Stimulated activated CD8-positive, alpha-beta memory T cell treated with anti-CD3 and anti-CD28 coated beads, Interleukin-4, amount 100 ng/mL, for 1 hour (primary cell): ENCODE measurements at places on chromosomes 11 and 22.
A peak's percentile ranks its signal among the peaks of the same experiment; 100 is the strongest.

DNA sequence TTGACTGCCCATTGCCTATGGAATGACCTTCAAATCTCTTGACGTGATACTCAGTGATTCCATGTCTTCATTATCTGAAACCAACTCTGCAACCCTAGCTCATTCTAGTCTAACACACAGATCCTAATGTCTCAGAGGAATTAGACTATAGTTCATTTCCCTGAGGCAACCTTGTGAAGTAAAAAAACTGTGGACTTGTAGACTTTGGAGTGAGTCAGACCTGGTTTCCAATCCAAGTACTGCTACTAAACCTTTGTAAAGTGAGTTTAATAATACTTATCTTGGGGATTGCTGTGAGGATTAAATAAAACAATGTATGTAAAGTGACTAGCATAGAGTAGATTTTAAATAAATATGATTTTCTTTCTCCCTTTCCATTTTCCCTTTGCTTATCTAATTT, 226.1 kb downstream of the BLID start:
- no peak for DNase-seq

GRCh38 chr11:128832121-128832497, 35.0 kb downstream of the KCNJ1 start:
- no peak for DNase-seq

- no peak for DNase-seq
Observed at GRCh38 chr11:614021-614622, 1.6 kb downstream of the IRF7 start.

- no peak for DNase-seq
Observed at GRCh38 chr11:6406370-6406769, 12.5 kb downstream of the APBB1 start.

GRCh38 chr11:102516179-102516578, 14.4 kb downstream of the MMP7 start:
- DNase-seq = no peak

- no peak for DNase-seq
Observed at GRCh38 chr11:3775736-3776406, 21.5 kb downstream of the NUP98 start.

- DNase-seq = no peak
Observed at GRCh38 chr22:39230261-39231196, 14.3 kb downstream of the PDGFB start.

- DNase-seq = no peak
Observed at GRCh38 chr11:90661233-90661632, 438.4 kb upstream of the CHORDC1 start.

DNA sequence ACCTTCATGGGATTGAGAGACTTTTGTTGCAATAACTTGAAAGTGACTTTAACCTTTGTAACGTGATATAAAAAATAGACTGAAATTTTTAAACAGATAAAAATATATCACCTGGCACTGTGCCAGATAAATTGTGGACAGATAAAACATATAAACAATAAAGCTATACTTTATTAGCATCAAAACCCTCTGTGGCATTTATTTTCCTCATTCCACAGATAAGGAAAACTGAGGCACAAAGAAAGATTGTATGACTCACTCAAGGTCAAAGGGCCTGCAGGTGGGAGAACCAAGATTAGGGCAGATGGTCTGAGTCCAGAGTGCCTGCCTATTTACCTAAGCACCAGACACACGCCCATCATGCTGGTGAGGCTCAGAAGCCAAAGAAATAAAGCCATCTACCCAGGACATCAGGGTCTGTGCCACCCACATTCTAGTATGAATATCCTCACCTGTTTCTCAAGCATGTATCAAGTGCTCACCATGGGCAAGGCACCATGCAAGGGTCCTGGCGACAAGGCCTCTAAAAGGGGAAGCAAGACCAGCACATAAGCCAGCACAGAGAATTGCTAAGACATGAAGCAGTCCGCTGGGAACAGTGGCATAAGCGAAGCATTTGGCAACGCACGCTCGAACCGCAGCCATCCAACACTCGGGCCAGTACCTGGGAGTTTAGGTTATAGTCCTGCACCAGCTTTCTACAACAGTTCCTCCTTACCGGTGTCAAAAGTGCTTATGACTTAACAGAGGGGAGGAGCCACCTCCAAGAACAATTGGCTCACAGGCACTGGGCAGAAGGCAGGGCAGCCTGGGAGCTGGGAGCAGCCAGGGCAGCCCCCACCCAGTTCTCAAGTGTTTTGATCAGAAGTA, 17.6 kb downstream of the MYH9 start:
- no peak for DNase-seq

GRCh38 chr22:41447435-41448188, 1.0 kb upstream of the TOB2 start:
- peak; percentile 30 for DNase-seq

DNA sequence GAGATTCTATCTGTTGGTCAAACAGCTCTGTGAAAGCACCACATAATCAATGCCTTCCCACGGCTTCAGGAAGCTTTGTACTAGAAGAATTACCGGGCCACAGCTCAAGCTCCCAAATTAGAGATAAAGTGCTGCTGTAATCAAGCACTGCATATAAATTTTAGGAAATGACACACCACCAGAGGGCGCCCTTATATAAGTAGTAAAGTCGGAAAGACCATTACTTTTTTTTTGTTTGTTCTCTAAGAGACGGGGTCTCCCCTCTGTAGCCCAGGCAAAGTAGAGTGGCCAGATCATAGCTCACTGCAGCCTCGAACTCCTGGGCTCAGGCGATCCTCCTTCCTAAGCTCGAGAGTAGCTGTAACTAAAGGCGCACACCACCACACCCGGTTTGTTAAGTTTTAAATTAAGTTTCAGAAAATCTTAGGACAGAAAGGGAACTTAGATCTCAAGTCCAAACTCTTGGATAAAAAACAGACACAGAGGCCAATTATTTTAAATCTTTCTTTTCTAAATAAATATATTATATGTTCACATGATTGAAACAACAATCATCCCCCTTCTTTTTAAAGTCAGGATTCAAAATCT, 32.6 kb downstream of the PRCP start:
- DNase-seq = peak; percentile 70

DNA sequence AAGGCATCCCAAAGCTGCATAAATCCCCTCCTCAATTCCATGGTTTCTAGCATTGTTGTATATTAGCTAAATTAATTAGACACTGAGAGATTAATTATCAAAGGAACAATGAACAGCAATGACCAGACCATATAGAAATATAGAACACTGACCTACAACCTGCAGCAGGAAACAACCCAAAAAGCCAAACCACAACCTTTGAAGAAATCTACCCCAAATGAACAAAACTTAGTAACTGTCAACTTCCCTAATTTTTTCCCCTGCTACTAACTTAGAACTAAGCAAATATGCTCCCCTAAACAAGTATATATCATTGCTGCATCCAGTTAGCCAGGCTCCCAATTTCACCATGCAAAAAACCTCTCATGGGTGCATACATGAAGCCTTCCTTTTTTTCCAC, 268.0 kb upstream of the ANO3 start:
- no peak for DNase-seq

GRCh38 chr11:10746871-10747270, 4.2 kb upstream of the CTR9 start:
- DNase-seq = no peak

GRCh38 chr11:66559142-66559865, 9.1 kb downstream of the CTSF start:
- DNase-seq = no peak

GRCh38 chr11:76234416-76235232, 28.3 kb upstream of the WNT11 start:
- no peak for DNase-seq

DNA sequence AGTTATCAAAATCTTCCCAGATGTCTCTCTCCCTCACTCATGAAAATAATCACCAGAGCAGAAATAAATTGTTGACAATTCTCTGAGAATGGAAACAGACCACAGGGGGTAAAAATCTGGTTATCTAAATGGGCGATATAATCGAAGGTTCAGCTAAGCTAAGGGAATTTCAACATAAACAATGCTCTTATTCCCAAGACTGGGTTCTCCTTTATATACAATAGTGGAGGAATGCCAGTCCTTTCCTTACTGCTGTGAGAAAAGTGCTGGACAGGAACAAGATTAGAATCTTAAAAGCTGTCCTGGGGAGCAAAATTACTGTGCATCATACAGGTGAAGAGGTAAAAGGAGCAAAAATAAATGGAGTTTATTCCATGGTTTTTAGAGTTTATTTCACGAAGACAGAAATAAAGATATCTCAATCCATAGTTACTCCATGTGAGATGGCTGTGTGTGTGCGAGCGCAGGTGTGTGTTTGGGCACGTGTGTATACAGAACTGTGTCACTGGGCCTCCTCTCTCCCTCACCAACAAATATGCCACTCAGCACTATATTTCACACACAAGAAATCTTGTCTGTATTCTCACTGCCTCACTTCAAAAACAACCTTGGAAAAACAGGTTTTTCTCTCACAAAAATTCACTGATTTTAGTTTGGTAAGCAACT, 385.6 kb downstream of the DCDC1 start:
- no peak for DNase-seq

- DNase-seq = no peak
Observed at GRCh38 chr11:107275632-107276031, 182.0 kb downstream of the CWF19L2 start.

GRCh38 chr11:115712296-115712695, 208.1 kb upstream of the CADM1 start:
- no peak for DNase-seq

DNA sequence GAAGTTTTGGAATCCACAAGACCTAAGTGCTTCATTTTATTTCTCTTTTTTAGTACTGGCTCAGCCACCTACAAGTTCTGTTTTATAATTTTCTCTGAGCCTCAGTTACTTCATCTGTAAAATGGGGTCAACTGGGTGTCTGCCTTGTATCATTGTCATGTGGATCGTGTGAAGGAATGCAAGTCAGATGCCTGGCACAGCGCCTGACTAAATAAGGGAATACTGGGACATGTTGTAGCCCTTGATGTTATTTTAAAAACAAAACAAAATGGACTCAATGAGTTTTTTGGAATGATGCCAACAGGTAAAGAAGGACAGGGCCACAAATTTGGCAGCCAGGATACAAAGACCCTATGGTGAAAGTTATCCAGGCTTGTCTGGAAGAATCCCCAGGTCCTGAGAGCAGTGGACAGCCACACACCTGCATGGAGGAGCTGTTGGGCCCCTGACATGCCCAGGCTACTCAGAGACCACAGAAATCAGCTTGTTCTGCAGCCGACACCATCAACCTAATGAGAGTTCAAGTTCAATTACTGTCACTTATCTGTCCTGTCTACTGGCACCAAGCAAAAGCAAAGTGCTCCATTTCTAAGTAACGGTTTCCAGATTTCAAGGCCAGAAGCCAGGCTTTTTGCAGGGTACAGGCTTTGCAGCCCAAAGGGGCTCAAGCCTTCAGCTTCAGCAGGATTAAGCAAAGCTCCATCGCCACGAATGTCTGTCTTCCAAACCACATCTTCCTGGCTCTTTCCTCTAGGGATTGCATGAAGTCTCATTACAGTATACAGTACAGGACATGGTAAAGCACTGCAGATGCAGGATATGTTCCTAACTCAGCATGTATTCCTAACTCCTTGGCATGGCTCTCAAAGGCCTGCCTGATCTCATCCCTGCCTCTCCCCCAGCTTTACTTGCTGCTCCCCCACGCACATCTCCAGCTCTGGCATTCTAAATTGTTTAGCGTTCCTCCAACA, 18.4 kb downstream of the DKK3 start:
- no peak for DNase-seq

DNA sequence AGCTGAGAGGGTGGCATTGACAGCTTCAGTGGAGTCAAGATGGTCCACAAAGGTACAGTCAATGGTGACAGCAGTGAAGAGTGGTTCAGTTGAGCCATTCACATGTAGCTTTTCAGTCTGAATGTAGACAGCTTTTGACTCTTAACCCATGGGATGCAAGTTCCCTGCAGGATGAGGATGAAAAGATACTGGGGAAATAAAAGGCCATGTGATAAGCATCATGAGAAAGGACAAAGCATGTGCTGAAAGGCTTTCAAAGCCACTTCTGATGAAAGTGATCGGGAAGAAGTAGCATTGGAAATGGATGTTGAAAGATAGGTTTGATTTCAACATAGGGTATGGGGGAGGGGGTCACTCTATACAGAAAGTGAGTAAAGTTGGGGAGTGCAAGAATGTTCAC, 182.9 kb downstream of the ETS1 start:
- no peak for DNase-seq

DNA sequence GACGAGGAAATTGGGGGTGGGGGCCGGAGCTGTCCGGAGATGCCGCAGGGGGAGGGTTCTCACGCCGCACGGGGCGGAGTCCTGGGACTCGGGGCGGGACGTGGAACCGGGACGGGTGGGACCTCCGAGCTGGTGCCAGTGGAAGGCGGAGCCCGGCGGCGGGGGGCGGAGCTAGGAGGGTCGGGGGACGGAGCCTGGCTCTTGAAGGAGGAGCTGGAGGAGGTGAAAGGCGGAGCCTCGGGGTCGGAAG, 271 bp downstream of the FKBP2 start:
- peak; percentile 99 for DNase-seq

GRCh38 chr11:103696123-103696522, 340.3 kb upstream of the DDI1 start:
- no peak for DNase-seq

DNA sequence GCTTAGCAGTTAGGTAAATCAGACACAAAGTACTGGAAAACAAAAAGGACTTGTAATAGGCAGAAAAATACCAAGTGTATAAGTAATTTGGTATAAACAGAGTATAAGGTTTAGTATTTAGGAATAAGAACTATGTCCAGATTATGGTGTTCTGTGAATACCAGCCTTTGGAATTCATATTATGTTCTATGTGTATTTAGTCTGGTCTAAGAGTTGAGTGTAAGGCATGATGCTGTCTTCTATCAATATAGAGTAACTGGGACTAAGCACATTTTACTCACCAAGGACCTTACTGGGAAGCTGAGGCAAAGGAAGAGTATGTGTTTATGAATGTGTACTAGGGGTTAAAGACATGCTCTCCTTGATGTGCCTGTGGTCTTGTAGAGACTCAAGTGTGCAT, 9.5 kb downstream of the SDHD start:
- no peak for DNase-seq

DNA sequence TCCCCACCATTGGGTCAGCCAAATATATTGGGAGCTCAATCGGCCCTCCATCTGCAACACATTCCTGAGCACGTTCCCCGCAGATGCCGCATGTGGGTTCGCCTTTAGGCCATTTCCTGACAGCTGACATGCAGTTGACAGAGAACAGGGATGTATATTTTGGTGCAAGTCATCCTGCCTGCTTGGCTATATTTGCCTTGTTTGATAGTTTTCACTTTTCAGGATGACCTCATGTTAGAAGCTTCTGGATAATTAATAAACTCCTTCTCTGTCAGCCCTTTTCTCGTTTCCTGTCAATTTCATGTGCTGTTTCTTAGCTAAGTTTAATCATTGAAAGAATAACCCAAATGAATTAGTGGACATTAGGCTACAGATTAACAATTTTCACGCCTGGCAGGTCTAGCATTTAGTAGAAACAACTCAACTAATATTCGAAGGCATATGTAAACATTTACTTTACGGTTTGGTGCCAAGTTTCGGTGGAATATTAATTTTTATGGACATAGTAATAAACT, 105.8 kb upstream of the SLC5A12 start:
- no peak for DNase-seq

DNA sequence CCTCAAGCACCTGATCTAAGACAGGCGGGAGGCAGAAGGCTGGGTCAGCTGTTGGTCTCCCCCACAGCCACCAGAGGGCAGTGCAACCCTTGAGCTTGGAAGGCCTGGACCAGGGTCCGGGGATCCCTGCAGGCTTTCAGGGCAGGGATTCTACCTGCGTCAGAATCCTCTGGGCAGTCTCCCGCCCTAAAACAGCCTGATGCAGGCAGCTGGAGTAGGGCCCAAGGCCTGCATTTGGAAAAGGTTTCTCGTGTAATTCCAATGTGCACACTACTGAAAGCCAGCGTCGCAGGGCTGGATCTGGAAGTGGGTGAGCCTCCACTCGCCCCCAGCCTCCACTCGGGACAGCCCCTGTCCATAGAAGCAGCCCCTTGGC, 31.8 kb downstream of the BID start:
- DNase-seq = peak; percentile 37
